Posterior cingulate gyrus (tissue), 11 donors: ENCODE measurements at places on chromosomes 5 and 9.

- no peak for DNase-seq
Observed at GRCh38 chr9:37700131-37700530, 49.4 kb downstream of the FRMPD1 start.

- DNase-seq = no peak
Observed at GRCh38 chr5:119312403-119312802, 43.4 kb upstream of the TNFAIP8 start.

DNA sequence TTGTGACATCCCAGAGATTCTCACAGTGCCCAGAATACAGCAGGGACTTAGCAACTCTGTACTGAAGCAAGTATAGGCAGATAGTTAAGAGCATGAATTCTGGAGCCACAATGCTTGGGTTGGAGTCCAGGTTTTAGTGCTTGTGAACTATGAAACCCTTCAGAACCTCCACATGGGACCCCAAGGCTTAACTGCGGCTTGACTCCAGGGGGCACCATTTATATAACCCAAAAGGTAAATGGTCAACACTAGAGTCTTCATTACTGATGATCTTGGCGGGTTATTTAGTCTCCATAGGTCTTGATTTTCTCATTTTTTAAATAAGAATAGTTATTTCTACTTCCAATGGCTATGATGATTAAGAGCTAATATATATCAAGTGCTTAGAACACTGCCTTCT is 390.3 kb downstream of the TAF11L14 start:
- DNase-seq = no peak

- DNase-seq = no peak
Observed at GRCh38 chr9:127035423-127035822, 87.0 kb downstream of the ANGPTL2 start.

DNA sequence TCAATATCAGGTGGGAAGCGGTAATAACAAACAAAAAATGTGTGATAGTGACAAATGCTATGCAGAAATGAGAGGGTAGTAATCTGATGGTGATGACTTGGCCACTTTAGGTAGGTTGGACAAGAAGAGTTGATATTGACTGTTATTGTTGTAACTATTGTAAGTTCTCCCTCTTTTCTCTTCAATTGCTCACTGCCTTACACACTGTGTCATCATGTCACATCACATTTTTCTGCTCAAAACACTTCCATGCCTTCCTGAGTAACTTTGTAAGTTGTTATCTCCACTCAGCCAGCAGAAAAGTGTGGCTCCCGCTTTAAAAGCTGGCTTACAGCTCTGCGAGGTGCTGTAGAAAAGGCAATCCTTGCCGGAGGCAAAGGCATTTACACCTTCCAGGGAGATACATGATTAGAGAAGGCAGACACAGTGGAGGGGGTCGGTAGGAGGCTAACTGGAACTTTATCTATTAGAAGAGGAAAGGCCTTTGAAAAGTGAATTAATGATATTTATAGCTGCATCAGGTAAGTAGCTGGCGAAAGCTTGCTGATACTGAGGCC is 85.2 kb upstream of the CLINT1 start:
- DNase-seq = no peak

- DNase-seq = no peak
Observed at GRCh38 chr5:1504617-1505016, 19.1 kb downstream of the LPCAT1 start.

DNA sequence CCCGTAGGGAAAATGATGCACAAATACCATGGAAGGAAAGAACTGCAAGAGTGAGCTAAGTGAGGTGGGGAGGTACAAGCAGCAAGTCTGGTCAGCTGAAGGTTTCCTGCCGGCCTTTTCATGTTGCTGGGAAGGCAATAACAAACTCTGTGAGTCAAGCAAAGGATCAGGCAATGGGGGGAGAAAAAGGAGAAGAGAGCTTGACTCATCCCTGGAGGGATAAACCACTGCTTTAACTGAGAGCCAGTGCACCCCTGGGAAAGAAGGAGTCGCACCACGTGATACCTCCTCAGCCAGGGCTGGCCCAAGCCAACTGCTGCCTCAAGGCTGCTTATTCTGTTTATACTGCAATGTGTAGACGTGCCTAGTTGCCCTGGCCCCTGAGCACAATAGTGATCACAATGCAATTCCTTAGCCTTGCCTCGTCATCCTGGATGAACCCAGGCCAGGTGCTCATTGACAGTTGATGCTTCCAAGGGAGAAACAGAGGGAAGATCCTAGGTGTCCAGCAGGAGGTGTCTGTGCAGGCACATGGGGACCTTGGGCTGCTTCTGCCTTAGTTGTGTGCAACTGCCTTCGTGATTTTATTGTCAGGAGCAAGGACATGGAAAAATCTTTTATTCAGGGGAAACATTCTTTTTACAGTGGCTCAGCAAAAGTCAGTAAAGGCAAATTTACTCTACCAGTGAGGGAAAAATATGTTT is 203.0 kb upstream of the TUT7 start:
- DNase-seq = no peak

DNA sequence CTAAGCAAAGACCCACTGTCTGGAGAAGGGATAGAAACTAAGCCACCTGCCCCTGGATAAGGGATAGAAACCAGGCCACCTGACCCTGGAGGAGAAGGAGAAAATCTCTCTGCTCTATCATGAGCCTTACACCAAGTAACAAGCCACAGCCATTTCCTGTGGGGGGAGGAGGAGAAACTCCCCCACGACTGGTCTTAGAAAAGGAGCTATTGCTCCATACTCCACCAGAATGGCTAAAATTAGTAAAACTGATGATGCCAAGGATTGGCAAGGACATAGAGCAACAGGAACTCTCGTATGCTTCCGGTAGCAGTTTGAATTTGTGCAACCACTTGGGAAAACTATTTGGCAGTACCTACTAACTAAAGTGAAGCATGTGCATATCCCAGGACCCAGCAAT is 70.8 kb downstream of the ACTL7B start:
- no peak for DNase-seq

DNA sequence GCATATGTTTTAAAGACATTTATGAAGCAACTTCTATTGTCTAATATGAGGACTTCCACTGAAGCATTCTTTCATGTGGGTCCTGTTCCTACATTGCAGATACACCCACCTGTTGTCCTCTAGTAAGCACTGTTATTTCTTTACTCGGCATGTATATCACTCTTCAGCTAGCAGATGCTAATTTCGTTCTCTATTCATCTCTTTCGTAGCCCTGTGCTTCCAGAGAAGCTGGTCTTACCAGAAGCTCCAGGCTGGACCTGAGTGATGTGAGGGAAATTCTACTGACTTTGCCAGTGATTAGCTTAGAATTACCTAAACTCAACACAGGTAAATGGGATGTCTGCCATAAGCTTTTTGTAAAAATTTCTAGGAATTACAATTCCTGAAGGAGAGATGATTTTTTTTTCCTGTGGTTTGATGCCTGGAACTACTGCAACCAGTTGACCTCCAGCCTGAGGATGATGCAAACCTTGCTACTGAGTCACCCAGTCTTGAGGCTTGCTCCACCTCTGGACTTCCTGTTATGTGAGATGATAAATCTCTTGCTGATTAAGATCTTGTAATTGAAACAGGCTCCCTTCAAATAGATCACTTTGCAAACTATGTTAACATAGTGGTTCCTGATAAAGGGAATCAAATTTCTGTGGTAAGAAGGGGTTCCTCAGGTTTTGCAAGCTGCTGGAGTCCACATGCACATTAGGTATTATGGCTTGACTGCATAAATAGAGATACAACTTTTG is 52.2 kb upstream of the SPINK5 start:
- no peak for DNase-seq

DNA sequence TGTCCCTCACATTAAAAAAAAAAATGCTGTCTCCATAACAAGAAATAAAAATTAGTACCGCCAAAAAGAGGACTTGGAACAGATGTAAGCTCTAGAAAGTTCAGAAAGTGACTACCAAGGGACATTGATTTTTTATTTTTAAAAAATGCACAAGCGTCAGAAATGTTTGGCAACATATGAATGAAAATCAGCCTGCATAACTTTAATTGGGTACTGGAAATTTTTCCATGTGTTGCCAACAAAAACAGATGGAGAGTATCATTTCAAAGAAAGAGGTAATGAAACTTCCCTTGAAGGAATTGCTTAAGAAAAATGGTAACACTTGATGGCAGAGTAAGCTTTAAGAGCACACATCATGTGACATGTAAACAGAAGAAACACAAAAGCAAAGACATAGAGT is 47.2 kb downstream of the OR2K2 start:
- no peak for DNase-seq

DNA sequence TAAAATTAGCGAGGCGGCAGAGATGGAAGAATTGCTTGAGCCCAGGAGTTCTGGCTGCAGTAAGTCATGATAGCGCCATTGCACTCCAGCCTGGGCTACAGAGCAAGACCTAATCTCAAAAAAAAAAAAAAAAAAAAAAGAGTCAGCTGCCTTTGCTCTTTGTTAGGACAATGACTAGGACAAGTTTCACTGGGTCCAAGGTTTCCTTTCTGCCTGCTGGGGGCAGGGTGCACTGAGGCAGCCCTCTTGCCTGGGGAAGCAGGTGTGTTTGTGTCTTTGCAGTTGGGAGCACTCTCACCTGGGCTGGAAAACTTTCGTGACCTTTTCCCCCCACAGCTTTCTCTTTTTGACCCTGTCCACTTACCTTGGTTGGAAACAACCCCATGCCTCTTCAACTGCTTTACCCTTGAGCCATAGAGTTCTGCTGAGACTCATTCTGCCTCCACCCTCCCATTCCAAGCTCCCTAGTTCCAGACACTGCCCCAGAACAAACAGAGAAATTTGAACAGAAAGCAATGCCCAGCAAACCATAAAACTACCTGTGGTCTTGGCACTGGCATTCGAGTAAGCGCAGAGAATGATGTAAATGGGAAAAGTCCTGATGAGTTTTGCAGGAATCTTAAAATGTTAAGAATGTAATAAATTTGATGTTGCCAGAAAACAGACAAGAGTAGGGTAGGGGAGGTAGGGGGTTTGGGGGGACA is 17.0 kb upstream of the MYO10 start:
- no peak for DNase-seq

GRCh38 chr5:154242964-154243376 is 52.4 kb downstream of the GALNT10 start:
- no peak for DNase-seq

DNA sequence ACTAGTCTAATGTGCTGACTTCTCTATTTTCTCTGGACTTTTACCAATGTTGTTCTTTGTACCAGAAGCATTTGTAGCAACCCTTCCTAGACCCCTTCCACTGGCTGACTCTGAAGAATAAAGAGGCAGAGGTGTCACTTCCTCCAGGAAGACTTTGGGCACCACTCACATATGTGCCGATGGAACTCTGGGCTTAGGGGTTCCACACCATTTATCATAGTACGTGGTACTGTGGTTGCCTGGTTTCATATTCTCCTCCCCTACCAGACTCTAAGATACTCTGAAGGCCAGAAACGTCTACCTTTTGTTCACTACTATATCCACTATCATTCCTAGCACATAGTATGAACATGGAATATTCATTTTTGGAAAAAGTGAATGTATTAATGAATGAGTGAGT is 88.0 kb downstream of the BNC2 start:
- no peak for DNase-seq

- no peak for DNase-seq
Observed at GRCh38 chr5:107736638-107737037, 65.9 kb upstream of the EFNA5 start.

- DNase-seq = no peak
Observed at GRCh38 chr5:127292030-127292735, 1.6 kb downstream of the MEGF10 start.

DNA sequence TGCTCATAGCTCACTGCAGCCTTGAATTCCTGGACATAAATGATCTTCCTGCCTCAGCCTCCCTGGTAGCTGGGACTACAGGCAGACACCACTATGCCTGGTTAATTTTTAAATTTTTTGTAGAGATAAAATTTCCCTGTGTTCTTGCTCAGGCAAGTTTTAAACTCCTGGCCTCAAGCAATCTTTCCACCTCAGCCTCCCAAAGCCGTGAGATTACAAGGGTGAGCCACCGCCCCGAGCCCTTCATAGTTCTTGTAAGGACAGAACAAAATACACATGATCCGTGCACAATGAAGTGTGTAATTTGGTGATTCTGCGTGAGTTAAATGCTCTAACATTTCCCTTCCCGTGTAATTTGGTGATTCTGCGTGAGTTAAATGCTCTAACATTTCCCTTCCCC is 27.7 kb upstream of the MYO10 start:
- no peak for DNase-seq

- DNase-seq = no peak
Observed at GRCh38 chr5:11692636-11693035, 211.6 kb downstream of the CTNND2 start.

DNA sequence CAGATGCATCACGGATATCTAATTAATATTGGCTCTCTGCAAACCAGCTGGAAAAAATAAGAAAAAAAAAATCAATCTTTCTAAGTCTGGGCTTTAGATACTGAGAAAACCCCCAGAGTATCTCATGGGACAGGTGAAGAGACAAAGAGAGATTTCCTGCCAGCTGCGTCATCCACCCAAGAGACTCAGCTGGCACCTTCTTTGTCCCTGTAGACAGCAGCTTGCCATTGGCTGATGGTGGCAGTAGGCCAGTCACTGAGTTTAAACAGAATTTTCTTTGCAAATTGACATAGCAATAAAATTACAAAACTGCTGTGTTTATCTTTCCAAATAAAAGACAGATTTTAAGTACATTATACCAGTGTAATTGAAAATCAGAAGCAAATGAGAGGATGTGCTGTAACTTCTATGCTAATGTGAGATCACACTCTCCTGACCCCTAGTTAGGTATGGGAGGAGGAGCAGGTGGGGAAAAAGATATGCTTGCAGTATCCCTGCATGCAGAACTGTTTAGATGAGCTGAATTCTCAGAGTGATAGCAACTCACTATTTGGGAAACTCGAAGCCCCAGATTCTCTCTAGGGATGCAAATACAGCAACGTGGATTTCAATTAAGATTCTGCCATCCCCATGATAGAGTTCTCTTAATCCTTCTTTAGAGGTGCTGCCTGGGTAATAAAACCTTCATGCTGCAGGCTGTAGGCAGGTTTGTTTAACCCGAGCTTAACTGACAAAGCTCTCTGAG is 72.2 kb downstream of the NMUR2 start:
- no peak for DNase-seq

- DNase-seq = no peak
Observed at GRCh38 chr9:127633216-127633862, 21.3 kb downstream of the STXBP1 start.

DNA sequence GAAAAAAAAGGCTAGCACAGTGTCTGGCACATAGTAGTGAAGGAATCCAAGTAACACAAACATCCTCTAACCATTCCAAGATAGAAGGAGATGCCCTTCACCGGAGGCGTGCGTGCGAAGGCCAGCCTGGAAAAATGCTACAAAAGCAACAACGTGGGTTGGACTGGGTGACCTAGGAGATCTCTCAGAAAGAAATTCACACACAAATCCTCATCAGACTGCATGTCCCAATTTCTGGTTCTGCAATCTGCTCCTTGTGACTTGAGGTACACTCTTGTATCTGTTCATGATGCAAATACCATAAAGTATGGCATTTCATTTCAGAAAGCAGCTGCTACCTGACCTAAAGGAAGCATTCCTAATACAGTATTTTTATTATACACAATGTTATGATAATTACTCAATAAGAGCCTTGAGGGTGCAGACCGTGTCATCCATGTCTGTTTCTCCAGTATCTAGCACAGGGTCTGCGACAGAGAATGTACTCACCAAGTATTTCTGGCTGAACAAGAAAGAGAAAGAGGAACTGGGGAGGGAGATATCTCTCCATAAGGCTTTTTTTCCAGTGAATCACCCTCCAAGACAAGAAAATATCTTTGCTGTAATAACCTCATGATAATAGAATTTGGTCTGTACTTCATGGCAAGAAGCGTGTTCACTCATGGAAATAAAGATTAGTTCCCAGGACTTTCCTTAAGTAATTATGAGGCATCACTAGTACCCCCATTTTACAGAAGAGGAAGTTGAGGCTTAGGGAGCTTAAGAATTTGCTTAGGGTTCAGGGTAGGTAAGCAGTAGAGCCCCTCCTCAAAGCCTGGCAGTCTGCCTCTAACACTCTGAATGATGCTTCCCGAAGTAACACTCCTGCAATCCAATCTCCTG is 138.3 kb downstream of the CDK5RAP2 start:
- no peak for DNase-seq
